Astrocyte of the spinal cord (primary cell): ENCODE measurements at places on chromosomes 1 and 21.

GRCh38 chr1:22457345-22457744 lies 5.7 kb downstream of the ZBTB40 start:
- DNase-seq: no peak

DNA sequence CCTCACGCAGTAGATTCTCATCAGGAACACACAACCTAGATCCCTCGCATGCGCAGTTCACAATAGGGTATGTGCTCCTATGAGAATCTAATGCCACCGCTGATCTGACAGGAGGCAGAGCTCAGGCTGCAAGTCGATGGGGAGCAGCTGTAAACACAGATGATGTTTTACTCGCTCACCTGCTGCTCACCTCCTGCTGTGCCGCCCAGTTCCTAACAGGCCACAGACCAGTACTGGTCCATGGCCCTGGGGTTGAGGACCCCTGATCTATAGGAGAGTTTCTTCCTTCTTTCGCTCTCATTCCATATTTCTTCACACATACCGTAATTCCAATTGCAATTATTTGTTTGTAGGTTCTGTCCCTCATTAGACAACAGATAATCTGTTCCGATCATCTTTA lies 103.4 kb downstream of the CLEC20A start:
- no peak for DNase-seq

DNA sequence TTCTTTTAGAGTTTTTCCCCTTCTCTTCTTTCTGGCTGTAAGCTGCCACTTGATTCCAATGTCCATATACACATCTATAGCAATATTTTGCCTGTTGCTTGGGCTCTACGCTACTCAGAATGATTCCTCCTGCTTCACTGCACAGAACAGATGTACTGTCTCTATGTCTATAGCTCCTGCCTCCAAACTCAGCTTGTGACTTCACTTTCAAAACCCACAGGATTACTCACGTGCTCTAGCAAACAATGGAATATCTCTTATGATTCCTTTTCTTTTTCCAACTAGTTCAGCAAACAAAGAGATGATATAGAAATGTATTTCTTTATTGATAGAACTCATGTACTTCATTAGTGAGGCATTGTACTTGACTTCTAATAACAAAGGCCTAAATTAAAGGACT lies 80.5 kb upstream of the SOX13 start:
- DNase-seq: peak; percentile 16

- peak; percentile 58 for DNase-seq
These were observed 81.4 kb downstream of the NENF start for GRCh38 chr1:212514056-212514614.
